T-cell (primary cell): ENCODE measurements at places on chromosomes 1 and 21.

DNA sequence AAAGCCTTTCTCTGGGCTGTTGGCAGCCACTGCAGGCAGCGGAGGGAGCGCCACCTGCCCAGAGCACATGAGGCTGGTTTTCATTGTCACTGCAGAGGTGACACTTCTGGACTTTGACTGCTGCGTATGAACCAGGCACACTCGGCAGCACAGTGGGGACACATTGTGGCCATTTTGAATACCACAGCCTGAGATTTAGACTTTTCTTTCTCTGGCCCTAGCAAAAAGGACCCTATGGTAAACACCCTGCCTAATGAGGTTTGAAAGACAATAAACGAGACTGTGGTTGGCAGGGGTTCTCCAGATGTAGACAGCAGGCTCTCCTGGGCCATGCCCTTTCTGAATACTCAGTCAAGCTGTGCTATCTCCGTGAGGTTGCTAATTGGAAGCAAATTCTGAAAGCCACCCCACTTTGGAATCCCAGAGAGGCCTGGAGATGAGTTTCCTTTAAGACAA, 12.0 kb upstream of the KCNE2 start:
- no peaks in the 10 kb centered on the region for H3K27me3 ChIP-seq
- H3K4me3 ChIP-seq = no peak overlapping the region
- no peak overlapping the region for H3K27ac ChIP-seq
- no peaks in the 10 kb centered on the region for H3K4me1 ChIP-seq

DNA sequence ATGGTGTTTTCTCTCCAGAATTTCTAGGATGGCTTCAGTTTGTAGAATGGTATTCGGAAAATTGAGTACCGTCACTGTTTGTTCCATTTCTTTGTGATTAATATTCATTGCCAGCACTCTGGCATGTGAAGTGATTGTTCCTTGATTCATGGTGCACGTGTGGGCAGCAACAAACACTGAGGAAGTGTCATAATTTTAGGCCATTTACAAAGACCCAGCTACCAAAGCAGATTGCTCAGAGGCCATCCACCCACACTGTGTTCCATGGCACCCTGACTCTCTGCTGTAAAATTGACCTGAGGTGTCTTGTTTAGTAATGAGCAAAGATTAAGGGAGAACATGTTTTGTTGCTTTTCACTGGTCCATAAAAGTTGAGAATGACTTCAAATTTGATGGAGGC, 250.9 kb upstream of the FMN2 start:
- no peak overlapping the region for H3K27ac ChIP-seq
- no peaks in the 10 kb centered on the region for H3K27me3 ChIP-seq
- H3K36me3 ChIP-seq = no peaks in the 10 kb centered on the region

DNA sequence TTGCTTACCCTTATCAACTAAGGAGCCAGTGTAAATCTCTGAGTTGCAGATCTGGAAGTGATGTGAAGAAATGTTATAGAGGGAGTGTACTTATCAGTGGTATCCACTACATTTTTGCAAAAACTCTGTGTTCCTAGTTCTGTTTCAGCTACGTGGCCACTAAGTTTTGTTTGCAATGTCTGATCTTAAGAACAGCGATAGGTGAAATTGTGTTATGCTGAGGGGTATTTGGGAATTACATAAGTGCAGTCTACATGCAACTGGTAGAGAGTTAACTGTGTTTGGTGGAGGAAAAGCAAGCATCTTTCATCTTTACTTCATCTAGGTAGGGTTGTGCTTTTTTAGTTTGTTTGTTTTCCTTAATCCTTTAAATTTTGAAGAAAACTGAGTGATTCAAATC, 198.8 kb upstream of the SGIP1 start:
- H3K4me1 ChIP-seq = peaks cover 45% of the 10 kb centered on the region
- no peaks in the 10 kb centered on the region for H3K36me3 ChIP-seq
- H3K27me3 ChIP-seq = no peaks in the 10 kb centered on the region
- H3K4me3 ChIP-seq = peak overlapping the region; percentile 77

- no peak for DNase-seq
- H3K4me3 ChIP-seq = no peak overlapping the region
- peaks cover 7% of the 10 kb centered on the region for H3K27me3 ChIP-seq
- no peak overlapping the region for H3K27ac ChIP-seq
- H3K36me3 ChIP-seq = no peaks in the 10 kb centered on the region
These were observed 5.3 kb upstream of the RASAL2 start for GRCh38 chr1:178088651-178089050.

GRCh38 chr1:3566003-3566885, 45.1 kb downstream of the MEGF6 start:
- no peak overlapping the region for H3K27ac ChIP-seq
- no peak for DNase-seq
- H3K27me3 ChIP-seq = peaks cover 27% of the 10 kb centered on the region
- H3K4me3 ChIP-seq = no peak overlapping the region

- H3K4me3 ChIP-seq = no peak overlapping the region
- H3K4me1 ChIP-seq = no peaks in the 10 kb centered on the region
- H3K36me3 ChIP-seq = no peaks in the 10 kb centered on the region
- H3K27ac ChIP-seq = no peak overlapping the region
These were observed 23.0 kb upstream of the DDR2 start for GRCh38 chr1:162609306-162609705.

GRCh38 chr1:210855440-210855839, 278.5 kb downstream of the KCNH1 start:
- no peaks in the 10 kb centered on the region for H3K36me3 ChIP-seq
- H3K27me3 ChIP-seq = no peaks in the 10 kb centered on the region
- H3K4me1 ChIP-seq = no peaks in the 10 kb centered on the region
- no peak overlapping the region for H3K4me3 ChIP-seq
- H3K27ac ChIP-seq = no peak overlapping the region
- DNase-seq = no peak

GRCh38 chr1:246306415-246307037, 200.6 kb downstream of the SMYD3 start:
- H3K4me3 ChIP-seq = no peak overlapping the region
- H3K4me1 ChIP-seq = no peaks in the 10 kb centered on the region
- no peak for DNase-seq
- no peaks in the 10 kb centered on the region for H3K27me3 ChIP-seq
- no peaks in the 10 kb centered on the region for H3K36me3 ChIP-seq

DNA sequence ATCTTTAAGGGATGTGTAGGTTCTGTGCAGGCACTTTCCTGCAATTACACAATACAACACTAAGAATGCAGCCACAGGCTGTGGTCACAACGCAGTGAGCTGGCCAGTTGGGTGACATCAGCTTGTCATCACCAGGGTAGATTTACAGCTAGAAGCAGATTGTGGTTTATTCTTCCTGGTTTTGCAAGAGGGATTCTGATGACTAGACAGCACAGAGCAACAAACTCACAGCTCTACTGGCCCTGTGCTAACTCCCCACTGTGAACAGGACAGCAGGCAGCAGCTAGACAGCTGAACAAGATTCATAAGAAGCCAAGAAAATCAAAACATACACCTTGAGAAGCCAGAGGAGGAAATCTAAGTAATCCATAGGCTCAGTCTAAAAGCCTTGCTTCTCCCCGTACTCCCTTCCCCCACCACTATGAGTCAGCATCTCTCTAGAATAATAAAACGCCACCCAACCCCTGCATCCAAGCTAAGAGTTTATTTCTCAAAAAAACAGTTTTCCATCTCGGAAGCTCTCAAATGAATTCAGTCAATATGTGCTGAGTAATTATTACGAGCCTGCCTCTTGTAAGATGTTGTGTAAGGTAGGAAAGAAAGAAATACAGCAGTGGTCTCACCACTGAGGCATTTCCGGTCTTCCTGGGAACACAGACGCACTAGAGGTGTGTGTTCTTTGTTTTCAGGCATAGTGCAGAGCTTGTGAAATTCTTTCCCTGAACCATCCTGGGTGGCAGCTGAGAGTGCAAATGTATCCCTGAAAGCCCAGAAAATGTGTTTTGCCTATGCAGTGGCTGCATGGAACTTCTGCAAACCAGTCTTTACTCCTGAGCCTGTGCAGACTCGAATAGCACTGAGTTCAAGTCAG, 162.8 kb downstream of the NTPCR start:
- no peaks in the 10 kb centered on the region for H3K27me3 ChIP-seq
- no peak for DNase-seq
- no peaks in the 10 kb centered on the region for H3K4me1 ChIP-seq
- H3K36me3 ChIP-seq = peaks cover 4% of the 10 kb centered on the region
- H3K27ac ChIP-seq = no peak overlapping the region

- DNase-seq = no peak
- no peak overlapping the region for H3K27ac ChIP-seq
- H3K36me3 ChIP-seq = peaks cover 15% of the 10 kb centered on the region
- no peak overlapping the region for H3K4me3 ChIP-seq
- no peaks in the 10 kb centered on the region for H3K27me3 ChIP-seq
These were observed 18.1 kb downstream of the LRIF1 start for GRCh38 chr1:110945626-110946025.

DNA sequence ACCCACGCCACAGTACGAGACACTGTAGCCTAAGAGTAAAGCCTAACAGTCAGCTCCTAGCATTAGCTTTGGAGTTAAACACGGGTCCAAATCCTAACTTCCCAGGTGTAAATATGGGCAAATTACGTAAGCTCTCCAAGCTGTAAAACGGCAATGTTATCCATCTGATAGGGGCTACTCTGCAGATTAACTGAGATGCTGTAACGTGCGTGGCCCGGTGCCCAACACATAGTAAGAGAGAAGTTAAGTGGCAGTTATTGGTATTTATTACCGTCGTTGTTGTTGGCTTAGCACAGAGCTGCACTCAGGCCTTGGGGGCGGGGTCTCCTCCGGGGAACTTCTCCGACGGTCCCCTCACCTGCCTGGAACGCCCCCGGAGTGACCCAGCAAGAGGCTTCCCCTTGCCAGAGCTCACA, 457 bp downstream of the TRAPPC3 start:
- peak overlapping the region; percentile 96 for H3K27ac ChIP-seq
- H3K4me1 ChIP-seq = peaks cover 33% of the 10 kb centered on the region
- H3K36me3 ChIP-seq = no peaks in the 10 kb centered on the region
- no peak for DNase-seq

GRCh38 chr1:65514041-65514440, 93.6 kb downstream of the LEPR start:
- no peaks in the 10 kb centered on the region for H3K4me1 ChIP-seq
- H3K36me3 ChIP-seq = no peaks in the 10 kb centered on the region
- no peak overlapping the region for H3K4me3 ChIP-seq
- no peak overlapping the region for H3K27ac ChIP-seq
- no peaks in the 10 kb centered on the region for H3K27me3 ChIP-seq

- H3K4me3 ChIP-seq = no peak overlapping the region
- no peak for DNase-seq
- H3K27ac ChIP-seq = no peak overlapping the region
These were observed 16.9 kb downstream of the RGS1 start for GRCh38 chr1:192592517-192592916.

GRCh38 chr1:197526736-197527371, 248.4 kb downstream of the DENND1B start:
- no peak overlapping the region for H3K4me3 ChIP-seq
- H3K27me3 ChIP-seq = no peaks in the 10 kb centered on the region
- DNase-seq = no peak
- H3K36me3 ChIP-seq = no peaks in the 10 kb centered on the region
- no peak overlapping the region for H3K27ac ChIP-seq
- no peaks in the 10 kb centered on the region for H3K4me1 ChIP-seq

GRCh38 chr1:203172184-203173010, 3.2 kb downstream of the MYBPH start:
- H3K27me3 ChIP-seq = no peaks in the 10 kb centered on the region
- no peak overlapping the region for H3K4me3 ChIP-seq
- H3K36me3 ChIP-seq = no peaks in the 10 kb centered on the region
- DNase-seq = peak; percentile 29
- H3K4me1 ChIP-seq = no peaks in the 10 kb centered on the region
- H3K27ac ChIP-seq = no peak overlapping the region

DNA sequence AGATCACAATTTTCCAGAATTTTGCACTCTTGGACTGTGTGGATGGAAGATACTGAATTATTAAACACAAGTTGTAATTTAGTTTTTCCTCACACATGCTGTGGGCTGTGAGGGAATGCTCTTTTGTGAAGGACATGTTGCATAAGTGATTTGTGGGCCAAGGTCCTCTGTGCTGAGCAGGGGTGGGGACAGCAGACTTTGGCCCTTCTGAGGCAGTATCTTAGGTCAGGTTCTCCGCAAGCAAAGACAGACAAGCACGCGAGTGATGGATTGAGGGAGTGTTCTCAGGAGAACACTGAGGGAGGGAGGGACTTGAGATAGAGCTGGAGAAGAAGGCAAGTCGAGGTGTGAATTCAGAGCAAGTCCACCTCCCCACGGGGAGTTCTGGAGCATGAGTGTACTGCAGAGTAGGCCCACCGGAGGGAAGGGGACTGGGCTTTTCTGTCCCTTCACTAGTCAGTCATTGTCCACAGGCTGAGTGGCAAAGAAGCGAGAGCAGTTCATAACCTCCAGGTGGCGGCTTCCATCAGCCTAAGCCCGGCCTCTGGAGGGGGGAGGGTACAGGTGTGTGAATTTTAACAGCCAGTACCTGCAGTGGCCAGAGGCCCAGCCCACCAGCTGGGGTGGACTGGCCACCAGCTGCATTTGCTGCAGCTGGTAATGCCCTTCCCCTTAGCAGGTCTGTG, 19.1 kb upstream of the CD101 start:
- H3K4me3 ChIP-seq = no peak overlapping the region
- peaks cover 27% of the 10 kb centered on the region for H3K4me1 ChIP-seq
- H3K27me3 ChIP-seq = no peaks in the 10 kb centered on the region
- H3K36me3 ChIP-seq = no peaks in the 10 kb centered on the region
- no peak for DNase-seq

GRCh38 chr1:37037690-37038089, 3.4 kb upstream of the GRIK3 start:
- H3K27ac ChIP-seq = no peak overlapping the region
- no peaks in the 10 kb centered on the region for H3K4me1 ChIP-seq
- peaks cover 10% of the 10 kb centered on the region for H3K27me3 ChIP-seq
- H3K4me3 ChIP-seq = no peak overlapping the region
- no peak for DNase-seq

DNA sequence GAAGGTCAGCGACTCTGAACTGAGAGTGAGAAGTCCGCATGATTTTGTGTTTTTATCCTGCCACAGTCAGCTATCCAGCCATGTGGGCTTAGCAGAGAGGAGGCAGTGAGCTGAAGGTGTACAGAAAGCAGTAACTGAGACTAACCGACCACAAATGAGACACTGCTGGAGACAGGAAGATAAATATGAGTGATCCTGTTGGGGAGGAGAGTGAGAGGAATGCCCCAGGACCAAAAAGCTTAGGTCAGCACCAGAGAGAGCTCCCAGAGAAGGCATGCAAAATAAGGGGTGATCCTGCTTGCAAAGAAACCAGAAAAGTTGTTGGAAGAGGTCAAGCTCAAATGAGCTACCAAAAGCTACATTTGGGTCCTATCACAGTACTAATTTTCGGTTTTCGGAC, 63.7 kb downstream of the HLCS start:
- H3K4me3 ChIP-seq = no peak overlapping the region
- H3K27me3 ChIP-seq = no peaks in the 10 kb centered on the region
- no peak for DNase-seq

- no peaks in the 10 kb centered on the region for H3K27me3 ChIP-seq
- H3K4me1 ChIP-seq = no peaks in the 10 kb centered on the region
- no peak for DNase-seq
- no peak overlapping the region for H3K27ac ChIP-seq
- H3K36me3 ChIP-seq = peaks cover 3% of the 10 kb centered on the region
These were observed 62.8 kb downstream of the NVL start for GRCh38 chr1:224266915-224267856.
